ENCODE measurements at places on chromosomes 6 and 20.

- DNase-seq = no peak
These were observed 53.5 kb downstream of the RCAN2 start for GRCh38 chr6:46437671-46438221.

GRCh38 chr6:114446342-114446741, 103.5 kb upstream of the HS3ST5 start:
- DNase-seq = no peak

GRCh38 chr6:100260584-100260983, 204.1 kb downstream of the SIM1 start:
- DNase-seq = no peak

DNA sequence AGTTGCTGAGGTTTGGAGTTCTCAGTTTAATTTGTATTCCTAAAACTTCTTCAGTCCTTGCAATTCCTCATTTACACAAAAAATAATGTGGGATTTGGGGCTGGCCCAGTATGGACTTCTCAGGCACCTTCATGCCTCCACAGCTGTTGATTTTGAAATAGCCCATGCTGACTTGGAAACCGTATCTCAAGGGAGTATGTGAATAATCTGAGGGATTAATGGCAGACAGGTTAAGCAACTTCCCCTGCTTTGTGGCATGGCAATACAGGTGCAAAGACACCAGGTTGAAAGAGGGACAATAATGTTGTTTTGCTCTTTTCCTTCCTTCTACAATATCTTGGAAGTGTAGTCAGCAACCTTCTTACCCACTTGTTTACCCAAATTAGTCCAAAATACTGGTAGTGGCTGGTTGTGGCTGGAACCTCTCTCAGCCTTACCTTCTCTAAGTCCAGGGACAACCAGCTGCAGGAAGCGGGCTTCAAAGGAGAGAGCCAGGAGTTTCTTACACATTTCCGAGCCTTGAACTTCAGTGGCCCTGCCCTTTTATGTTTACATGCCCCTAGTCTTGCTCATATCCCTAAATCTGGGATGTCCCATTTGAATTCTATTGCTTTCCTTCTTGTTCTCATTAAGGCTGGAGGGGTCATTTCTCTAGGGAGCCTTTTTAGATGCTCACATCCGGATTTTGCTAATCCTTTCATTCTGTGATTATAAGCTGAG, 44.1 kb upstream of the ADGRF1 start:
- DNase-seq = no peak

GRCh38 chr20:38466171-38466570, 6.5 kb upstream of the RALGAPB start:
- DNase-seq = no peak

DNA sequence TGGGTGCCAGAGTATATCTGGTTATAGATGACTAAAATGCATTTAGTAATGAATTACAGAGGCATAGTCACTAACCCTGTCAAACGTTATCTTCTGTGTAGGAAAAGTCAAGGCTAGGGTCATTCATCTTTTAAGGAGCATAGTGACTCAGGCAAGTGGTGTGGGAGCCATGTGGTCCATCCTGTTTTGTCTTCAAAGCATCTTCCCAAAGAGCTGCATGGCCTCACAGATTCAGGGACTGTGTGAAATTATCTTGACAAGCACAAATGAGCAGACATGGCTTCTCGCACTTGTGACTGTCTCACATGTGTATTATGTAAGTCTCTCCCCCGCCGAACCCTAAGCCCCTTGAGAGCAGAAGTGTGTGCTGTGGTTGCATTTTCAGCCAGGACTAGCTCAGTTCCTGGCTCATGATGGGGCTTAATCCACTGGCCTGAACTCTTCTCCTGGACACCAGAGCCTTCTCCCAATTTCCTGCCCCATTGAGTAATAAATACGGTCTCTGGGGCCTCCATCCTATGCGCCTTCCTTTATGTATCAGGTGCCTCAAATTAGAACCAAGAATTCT, 769.1 kb downstream of the QKI start:
- DNase-seq = no peak

- no peak for DNase-seq
These were observed 144.3 kb upstream of the SULF2 start for GRCh38 chr20:47929368-47930115.

DNA sequence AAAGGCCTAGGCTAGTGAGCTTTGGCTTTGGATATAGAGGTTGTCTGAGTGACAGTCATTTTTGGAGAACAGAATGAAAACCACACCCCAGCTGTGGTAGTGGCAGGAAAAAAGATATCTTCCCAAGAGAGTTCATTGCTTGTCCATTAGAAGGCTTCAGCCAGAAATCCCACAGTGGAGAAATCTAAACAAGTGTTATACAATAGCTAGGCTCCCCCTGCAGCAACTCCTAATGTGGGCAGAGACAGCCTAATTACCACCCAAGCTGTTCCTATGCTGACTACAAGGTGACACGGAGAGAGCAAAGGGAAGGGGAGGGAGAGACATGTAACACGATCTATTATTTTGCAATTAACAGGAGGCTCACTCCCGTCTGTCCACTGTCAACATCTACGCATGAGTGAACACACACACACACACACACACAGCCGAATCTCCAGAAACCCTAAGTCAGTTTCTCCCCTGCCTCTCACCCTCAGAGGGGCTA, 147.5 kb upstream of the TCF21 start:
- DNase-seq = no peak

Data from CD4-positive, alpha-beta T cell (primary cell).